Mesendoderm (in vitro differentiated cells): ENCODE measurements at places on chromosomes 3 and 15.

DNA sequence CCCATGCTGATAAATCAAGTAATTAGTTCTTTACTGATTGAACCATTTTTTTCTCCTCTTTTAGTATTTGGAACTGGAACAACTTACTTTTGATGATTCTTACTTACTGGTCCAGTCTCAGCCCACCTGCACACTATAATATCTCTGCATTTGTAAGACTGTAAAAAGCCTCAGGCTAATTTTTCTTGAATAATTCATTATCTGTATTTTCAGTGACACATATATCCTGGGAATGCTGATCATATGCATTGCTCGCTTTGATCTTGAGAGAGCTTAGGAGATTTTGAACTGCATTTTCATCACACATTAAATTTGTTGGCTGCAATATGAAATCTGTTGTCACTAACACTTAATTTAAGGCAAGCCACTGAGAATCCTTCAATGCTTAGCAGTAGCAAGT is 760.6 kb downstream of the EDEM1 start:
- DNase-seq, result no peak

DNA sequence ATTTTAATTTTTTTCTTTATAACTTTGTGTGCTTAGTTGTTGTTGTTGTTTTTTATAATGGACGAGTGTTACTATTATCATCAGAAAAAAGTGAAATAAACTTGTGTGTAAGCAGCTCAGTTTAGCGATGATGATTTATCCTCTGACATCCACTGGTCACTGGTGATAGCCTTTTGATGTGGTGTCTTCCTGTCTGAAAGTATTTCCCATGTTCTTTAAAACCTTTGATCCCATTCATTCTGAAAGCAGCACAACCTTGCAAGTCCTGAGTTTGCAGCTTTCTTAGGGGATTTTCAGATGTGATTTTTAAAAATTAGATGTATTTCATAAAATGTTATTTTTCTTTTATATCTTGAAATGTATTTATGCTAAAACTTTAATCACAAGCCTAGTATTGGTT is 85.9 kb upstream of the ZPLD1 start:
- no peak for DNase-seq

DNA sequence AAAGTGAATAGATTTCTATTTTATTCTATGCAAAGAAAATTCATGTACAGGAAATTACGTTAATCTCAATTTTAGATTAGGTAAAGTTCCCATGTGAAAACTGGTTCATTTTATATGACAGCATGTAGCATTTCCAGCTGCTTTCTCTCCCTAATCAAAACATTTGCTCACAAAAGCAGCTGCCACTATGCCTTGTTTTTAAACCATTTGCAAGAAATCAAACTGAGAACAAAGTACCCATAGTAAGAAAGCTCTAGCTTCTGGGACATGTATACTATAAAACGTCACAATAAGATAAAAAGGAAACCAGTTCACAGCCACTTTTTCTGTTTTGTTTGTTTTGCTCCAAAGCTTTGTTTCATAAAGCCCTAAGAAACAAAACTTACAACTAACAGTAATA is 5.0 kb upstream of the CRYBG3 start:
- no peak for DNase-seq

- DNase-seq, result no peak
Observed at GRCh38 chr3:33179132-33179531, 39.5 kb downstream of the SUSD5 start.

DNA sequence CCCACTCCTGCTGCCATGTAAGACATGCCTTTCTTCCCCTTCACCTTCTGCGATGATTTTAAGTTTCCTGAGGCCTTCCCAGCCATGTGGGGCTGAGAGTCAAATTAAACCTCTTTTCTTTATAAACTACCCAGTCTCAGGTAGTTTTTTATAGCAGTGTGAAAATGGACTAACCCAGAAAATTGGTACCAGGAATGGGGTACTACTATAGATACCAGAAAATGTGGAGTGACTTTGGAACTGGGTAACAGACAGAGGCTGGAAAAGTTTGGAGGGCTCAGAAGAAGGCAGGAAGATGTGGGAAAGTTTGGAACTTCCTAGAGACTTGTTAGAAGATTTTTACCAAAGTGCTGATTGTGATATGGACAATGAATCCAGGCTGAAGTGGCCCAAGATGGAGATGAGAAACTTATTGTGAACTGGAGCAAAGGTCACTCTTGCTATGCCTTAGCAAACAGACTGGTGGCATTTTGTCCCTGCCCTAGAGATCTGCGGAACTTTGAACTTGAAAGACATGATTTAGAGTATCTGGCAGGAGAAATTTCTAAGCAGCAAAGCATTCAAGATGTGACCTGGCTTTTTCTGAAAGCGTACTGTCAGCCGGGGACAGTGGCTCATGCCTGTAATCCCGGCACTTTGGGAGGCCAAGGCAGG is 52.7 kb downstream of the TMCC1 start:
- no peak for DNase-seq

GRCh38 chr3:126921085-126921824 is 61.7 kb upstream of the PLXNA1 start:
- no peak for DNase-seq

GRCh38 chr15:64921711-64922110 is 10.0 kb downstream of the ANKDD1A start:
- DNase-seq, result peak; percentile 32

DNA sequence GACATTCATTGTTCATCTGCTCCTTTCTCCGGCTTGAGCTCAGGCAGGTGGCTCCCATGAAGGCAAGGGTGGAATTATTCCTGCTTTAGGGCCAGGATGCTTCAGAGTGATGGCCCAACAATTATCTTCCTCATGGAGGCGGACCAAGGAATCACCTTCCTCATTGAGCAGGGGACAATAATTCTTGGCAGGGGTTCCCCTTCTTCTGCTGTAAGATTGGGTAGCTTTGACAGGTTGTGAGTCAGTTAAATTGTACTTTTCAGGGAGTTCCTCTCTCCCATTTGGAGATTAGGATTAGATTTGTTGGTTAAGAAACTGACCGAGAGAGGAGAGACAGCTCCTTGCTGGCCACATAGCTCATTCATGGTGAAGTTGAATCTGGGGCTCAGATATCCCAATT is 31.4 kb upstream of the CD47 start:
- DNase-seq, result no peak

DNA sequence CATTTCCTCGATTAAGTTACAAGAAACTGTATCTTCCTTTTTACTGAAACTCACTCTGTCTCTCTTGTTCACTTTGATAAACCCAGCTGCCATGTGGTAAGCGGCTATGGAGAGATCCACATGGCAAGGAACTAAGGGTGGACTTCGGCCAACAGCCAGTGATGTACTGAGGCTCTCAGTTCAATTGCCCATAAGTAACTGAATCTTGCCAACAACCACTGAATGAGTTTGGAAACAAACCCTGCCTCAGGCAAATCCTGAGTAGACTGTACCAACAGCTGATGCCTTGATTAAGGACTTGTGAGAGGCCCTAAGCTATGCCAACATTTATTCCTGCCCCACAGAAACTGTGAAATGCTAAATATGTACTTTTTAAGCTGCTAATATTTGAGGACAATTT is 433.5 kb downstream of the PLOD2 start:
- DNase-seq, result no peak

- no peak for DNase-seq
Observed at GRCh38 chr3:126448136-126448892, 27.4 kb downstream of the ZXDC start.

DNA sequence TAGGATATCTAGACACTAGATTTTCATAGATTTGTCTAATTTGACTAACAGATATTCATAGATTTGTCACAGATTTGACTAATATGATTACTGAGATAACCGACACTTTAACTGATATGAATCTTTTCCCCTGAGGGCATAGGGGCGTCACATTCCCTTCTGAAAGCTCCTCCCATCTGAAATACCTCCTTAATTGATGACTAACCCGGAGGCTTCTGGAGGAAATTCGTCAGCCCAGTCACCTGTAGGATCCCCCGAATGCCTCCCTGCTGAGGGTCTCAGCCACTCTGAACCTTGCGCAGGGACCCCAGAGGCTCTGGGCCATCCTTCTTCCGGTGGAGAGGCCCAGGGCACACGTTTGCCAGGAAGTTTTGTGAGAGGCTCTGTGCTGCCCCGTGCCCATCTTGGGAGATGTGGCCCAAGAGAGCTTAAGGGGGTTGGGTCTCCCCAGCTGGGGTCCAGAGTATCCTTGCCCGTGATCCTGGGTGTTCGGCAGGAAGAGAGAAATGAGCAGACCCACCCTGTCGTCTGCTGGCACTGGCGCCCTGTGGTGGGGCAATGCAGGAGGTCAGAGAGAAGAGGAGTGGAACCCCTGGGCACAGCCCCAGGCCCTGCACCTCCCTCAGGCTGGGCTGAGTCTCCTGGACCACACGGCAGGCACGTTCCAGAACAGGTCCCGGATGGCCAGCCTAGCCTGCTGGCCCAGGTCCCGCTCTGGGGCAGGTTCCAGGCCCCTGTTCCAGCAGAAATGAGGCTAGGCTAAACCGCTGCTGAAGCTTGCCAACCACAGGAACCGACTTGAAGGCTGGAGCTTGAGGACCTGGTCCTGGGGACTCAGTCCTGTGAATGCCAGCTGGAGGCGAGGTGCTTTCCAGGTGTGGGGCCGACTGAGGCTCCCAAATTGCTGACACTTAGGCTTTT is 1.7 kb downstream of the PLA2G4D start:
- DNase-seq, result peak; percentile 97

DNA sequence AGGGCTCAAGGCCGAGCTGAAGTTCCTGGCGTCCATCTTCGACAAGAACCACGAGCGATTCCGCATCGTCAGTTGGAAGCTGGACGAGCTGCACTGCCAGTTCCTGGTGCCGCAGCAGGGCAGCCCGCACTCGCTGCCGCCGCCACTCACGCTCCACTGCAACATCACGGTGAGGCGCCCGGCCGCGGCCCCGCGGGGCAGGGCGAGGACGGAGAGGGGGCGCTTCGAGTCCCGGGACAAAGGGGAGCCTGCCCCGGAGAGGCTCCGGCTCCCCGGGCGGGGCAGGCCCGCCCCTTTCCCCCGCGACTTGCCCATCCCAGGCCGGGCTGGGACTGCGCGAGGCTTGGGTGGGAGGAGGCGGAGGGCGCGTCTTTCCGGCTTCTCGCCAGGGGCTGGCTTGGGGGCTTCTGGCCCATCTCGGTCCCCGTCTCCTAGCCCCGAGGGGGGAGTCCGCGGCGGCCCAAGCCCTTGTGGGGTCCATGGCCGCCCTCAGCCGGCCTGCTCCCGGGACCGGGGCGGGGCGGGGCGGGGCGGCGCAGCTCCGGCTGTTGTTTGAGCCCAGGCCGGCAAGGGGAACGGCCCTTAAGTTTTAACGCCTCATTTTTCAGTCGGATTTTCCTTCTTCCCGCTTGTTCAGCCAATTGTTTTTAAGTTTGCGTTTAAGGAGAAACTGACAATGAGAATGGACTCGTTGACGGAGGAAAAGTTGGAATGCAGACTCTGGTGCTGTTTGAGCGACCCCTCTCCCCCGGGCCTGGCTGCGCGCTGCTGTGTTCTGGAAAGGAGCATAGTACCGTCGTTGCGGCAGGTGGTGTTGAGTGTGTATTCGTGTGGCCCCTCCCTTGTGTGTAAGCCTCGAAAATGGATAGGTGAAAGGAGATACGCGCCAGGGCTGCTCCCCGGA is 683 bp downstream of the UBE2Q2 start:
- peak; percentile 64 for DNase-seq

DNA sequence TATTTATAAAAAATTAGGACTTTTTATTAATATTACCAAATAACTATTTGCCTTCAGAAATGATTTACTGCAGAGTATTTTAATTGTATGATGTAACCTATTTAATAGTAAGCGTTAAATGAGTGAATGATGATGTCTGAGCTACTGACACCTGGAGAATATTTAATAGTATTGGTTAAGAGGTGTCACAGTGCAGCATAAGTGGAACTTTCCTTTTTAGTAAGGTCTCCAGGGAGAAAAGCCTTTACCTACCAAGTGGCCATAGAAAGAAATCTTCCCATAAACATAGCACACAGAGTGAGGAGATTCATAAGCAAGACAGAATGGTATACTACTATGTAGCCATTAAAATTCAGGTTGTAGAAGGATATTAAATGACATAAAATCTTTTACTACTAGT is 441.7 kb downstream of the TBL1XR1 start:
- no peak for DNase-seq

DNA sequence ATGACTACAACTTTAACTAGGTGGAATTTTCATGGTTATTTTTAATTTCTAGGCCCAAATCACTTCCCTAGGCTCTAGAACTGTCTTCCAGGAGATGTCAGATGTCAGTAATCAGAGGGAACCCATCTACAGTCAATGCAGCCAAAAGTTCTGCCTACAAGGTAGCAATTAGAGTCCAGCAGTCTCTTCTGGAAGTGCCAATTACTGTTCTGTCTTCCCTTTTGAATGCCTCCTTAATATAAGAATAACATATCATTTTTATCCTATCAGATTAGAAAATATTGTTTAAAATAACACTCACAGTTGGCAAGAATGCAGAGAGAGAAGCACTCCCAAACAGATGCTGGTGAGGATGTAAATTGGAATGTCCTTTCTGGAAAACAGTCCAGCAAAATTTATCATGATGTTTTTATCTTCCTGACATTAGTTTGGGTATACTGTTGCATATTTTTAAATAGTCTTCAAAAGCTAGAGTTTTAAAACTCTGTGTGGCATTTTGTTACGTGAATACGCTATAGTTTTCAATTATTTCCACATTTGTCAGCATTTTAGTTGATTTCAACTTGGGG is 543.7 kb downstream of the FHIT start:
- DNase-seq, result no peak

DNA sequence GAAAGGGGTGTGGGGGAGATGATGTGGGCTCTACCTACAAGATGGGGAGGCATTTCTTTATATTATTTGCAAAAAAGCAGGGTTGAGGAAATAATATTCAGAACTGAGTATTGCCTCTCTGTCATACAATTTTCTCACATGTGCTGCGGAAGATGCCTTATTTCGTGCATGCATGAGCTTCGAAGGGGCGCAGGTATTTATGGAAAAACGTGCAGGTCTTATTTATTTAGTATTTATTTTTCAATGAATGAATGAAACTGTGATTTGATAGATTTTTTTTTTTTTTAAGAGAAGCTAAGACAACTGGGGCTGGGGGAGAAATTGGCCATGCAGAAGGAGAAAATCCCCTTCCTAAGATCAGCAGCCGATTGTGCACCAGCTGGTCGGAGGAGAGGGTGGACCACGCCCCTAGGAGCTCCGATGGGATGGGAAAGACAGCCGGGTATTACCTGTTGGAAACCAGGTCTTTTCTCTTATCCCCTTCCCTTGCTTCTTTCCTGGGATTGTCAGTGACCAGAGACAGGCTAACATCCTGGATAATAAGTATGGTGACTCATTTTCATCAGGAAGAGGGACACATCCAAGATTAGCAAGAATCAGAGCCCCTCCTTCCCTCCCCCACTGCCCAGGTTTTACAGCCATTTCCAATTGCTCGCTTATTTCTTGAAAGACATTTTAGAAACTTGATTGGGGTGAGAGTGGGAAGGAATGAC is 875 bp downstream of the GAP43 start:
- DNase-seq, result peak; percentile 56

GRCh38 chr3:190122198-190122771 is 1.6 kb upstream of the P3H2 start:
- peak; percentile 60 for DNase-seq

DNA sequence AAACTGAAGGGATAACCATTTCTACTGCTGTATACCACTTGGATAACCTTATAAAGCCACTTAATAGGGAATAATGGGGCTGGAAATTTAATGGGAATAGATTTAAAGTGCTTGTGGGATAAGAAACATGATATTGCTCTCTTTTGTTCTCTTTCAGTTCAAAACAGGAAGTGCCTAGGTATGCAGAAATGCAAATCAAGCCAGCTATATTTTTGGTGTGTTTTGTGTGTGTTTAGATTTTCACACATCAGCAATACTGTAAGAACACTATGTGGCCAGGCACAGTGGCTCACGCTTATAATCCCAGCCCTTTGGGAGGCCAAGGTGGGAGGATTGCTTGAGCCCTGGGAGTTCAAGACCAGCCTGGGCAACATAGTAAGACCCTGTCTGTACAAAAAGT is 442.3 kb upstream of the TPRG1 start:
- DNase-seq, result no peak

GRCh38 chr3:12620729-12621128 is 43.2 kb downstream of the RAF1 start:
- no peak for DNase-seq
